LHCN-M2 (cell line): ENCODE measurements at places on chromosomes 6 and 20.

GRCh38 chr20:44398335-44398734 is 42.8 kb downstream of the HNF4A start:
- DNase-seq, result peak; percentile 9

DNA sequence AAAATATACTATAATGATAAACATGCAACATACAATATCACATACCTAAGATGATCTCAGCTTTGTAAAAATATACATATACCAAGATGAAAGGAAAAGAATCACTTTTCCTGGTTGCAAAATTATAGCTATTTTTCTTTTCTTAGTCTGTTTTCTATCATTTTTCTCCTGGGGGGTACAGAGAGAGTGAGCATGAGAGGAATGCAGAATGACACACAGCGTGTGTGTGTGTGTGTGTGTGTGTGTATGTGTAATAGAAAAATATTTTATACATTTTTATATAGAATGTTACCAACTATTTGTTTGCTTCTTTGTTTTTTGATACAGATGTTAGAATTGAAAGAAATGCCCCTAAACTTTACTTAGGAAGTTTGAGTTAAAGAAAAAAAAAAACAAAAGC is 64.3 kb downstream of the FAM83B start:
- no peak for DNase-seq

DNA sequence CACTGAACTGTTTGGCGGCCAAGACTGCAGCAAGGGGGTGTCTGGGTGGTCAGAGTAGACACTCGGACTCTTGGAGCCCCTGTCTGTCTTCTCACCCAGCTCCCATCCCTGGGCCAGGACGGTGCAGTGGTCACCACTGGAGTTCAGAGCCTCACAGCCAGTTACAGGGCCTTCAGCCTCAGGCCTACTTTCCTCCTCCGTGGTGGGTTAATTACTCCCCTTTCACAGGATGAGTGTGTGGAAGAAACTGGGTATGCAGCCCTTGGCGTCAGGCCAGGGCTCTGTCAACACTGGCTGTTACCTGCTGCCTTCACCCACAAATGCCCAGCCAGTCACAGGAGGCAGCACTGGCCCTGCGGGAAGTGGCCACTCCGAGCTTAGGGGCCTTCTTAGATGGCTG is 1.8 kb upstream of the YTHDF1 start:
- DNase-seq, result no peak

DNA sequence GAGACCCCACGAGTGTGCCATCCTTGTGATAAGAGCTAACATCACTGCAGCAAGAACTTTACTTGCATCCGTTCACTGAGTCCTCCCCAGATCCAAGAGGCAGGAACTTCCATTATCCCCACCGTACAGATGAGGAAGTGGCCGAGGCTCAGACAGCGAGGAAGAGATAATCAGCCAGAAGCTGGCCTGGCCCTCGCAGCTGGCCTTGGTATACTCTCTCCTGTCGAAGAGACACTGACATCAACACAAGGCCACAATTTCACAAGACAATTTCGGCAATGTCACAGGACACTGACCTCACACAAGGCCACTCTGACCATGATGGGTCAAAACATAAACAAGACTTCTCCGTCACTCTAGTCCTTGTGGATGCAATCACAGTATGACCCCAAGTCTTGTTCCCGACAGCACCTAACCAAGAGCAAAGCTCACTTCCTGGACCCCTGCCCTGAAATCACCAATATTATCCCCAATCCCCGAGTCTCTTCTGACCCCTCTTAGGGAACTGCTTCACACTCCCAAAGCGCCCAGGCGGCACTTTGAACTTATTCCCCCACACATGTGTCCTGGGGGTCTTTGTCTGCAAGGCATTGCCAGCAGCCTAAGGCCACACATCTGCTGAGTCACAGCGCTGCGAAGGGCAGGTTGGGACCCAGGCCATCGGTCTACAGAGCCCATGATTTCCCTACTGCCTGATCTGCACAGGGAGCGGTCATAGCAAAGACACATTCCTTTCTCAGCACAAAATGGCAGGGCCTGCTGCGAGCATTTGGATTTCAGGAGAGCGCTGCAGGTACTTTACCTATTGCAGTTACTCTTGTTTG is 14.8 kb upstream of the VAPB start:
- no peak for DNase-seq

GRCh38 chr20:32045999-32046398 is 6.0 kb upstream of the HCK start:
- DNase-seq, result no peak

DNA sequence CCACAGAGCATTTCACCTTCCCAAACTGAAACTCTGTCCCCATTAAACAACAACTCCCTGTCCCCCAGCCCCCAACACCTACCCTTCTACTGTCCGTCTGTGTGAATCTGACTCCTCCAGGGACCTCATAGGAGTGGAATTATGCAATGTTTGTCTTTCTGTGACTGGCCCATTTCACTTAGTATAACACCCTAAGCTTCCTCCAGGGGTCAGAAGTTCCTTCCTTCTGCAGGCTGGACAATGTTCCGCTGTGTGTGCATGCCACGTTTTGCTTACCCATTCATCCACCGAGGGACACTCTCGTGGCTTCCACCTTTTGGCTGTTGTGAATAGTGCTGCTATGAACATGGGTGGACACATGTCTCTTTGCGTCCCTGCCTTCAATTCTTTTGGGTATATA is 37.6 kb upstream of the MPC1 start:
- DNase-seq, result peak; percentile 10

- no peak for DNase-seq
Measured at GRCh38 chr6:42257614-42258013, 40.0 kb upstream of the MRPS10 start.

DNA sequence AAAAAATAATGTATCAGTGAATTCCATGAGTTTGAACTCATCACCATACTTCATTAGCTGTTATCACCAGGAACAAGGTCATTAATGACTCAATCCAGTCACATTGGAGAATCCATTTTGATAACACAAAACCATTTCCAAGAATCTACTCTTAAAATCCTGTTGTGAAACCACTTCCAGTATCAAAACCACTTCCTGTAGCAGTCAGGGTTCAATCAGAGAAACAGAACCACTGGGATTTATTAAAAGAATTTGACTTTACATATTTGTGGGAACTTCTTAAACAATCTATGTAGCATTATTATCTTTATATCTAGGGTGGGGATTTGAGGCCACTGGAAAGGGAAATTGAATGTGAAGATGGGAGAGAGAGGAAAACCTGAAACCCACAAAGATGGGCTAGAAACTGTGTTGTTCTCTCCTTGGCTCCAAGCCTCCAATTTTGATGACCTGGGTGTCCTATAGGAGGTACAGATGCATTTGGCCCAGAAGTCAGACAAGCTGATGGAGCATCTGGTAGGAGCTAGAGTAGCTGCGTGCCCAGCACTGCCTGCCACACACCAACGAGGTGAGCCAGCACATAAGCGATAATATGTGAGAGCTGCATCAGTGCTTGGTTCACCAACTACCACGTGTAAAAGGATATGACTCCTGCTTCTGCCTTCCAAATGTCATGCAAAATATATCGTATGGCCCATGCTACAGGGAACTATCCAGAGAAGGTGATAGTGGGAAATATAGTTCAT is 117.0 kb downstream of the TMEM200A start:
- DNase-seq, result peak; percentile 49

GRCh38 chr6:31947864-31948263 is 2.0 kb downstream of the CFB start:
- DNase-seq, result no peak

GRCh38 chr6:51337277-51337676 is 518.6 kb downstream of the TFAP2B start:
- DNase-seq, result no peak

DNA sequence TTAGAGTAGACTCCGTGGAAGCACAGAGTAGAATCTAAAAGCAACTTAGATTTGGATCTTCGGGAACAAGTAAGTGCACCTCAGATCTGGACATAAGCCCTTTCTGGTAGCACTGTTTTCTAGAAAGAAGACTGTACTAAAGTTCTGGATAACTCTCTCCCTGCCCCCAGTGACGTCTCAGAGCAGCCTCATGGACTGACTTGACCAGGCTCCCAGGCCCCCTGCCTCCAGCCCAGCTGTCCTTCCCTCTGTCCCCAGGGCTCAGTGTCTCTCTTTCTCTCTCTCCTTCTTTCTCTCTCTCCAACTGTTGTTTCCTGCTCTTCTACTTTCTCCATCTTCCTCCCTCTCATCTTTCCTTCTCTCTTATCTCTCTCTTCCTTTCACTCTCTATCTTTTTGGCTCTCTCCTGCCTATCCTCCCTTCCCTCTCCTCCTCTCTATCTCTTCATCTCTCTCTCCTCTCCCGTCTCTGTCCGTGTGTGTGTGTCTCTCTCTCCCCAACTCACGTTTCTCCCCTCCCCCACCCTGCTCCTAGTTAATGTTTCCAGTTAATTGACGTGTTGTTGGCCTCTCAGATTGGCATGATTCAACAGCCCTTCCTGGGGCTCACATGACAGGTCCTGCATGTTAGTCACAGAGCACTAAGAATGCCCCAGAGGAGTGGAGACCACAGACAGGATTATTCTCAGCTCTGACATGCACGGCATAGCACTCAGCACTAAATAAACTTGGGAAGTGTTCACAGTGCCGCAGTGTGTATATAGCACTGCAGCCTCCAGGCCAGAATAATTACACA is 180.4 kb upstream of the FOXQ1 start:
- peak; percentile 74 for DNase-seq

DNA sequence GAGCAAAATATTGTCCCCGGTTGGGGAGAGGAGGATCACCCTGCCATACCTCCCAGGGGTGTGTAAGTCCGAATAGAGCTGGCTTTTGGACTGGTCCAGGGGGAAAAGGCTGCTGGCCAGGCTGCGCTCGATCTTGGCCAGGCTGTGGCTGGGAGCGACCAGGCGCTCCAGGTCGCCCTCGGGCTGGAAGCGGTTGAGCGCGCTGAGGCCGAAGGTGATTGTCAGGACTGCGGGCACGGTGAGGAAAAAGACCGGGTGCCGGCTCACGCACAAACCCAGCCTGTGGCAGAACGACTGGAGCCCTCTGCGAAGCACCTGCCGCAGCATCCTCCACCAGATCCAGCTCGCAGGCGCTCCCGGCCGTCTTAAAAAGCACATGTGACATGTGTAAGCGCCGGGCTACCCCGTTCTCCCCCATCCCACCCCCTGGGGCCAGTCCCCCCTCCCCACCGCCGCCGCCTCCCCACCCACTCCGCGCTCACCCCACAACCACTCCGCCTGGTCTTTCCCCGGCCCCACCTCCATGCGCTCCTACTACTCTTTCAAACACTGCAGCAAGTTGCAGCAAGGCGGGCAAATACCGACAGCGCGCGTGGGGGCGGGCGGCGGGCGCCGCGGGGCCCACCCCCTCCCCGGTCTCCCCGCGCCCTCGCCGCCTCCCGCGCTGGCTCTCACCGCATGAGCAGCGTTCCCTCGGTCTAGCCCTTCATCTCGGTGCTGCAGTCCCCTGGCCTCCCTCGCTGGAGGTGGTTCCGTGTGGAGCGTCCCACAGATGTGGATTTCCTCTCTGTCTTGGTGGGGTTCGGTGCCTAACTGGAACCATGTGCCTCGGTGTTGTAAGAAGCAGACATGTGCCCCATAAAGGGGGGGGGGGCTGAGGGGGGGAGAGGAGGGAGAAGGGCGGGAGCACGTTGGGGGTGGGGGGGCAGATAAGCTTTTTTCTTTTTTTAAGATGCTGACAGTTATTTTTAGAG is 42.4 kb downstream of the PTCHD4 start:
- DNase-seq, result no peak

DNA sequence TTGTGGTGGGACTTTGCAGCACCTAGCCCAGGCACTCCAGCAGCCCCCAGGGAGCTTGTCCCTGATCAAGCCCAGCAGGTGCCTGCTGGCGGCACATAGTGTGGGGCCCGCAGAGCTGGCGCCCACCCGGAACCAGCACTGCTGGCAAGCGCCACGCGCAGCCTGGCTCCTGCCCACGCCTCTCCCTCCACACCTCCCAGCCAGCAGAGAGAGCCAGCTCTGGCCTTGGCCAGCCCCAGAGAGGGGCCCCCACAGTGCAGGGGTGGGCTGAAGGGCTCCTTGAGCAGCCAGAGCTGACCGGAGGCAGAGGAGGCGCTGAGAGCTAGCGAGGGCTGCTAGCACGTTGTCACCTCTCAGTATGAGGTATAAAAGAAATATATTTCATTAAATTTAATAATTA is 716.5 kb upstream of the MAP3K7 start:
- DNase-seq, result no peak

DNA sequence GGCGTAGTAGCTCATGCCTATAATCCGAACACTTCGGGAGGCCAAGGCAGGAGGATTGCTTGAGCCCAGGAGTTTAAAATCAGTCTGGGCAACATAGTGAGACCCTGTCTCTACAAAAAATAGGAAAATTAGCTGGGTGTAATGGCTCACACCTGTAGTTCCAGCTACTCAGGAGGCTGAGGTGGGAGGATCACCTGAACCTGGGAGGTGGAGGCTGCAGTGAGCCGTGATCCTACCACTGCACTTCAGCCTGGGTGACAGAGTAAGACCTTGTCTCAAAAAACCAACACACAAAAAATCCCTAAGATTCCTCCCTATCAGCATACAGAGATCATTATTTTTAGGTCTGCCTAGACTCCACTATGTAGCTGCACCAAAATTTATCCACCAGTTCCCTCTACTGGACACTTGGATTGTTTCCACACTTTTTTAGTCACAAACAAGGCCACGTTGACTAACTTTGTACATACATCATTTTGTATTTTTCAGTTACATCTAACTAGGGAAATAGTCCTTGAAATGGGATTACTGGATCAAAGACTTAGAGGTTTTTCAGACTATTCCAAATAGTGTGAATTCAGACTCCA is 3.6 kb upstream of the PHF1 start:
- peak; percentile 52 for DNase-seq

- peak; percentile 0 for DNase-seq
Measured at GRCh38 chr20:8627340-8628004, 441.4 kb upstream of the PLCB4 start.

GRCh38 chr6:34157236-34157830 is 11.4 kb upstream of the GRM4 start:
- no peak for DNase-seq

DNA sequence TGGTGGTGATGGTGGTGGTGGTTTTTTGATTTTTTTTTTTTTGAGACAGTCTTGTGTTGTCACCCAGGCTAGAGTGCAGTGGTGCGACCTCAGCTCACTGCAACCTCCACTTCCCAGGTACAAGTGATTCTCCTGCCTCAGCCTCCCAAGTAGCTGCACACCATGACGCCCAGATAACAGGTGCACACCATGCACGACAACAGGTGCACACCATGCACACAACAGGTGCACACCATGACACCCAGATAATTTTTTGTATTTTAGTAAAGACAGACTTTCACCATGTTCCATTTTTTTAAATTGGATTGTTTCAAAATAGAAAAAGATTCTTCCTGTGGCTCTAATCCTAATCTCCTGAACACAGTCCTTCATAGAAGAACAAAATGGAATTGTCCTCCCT is 257.9 kb downstream of the ALDH8A1 start:
- no peak for DNase-seq

GRCh38 chr20:16258766-16259165 is 314.5 kb downstream of the KIF16B start:
- no peak for DNase-seq

- DNase-seq, result no peak
Measured at GRCh38 chr6:136468711-136469110, 81.5 kb downstream of the MAP7 start.

GRCh38 chr6:144265061-144265357 is 20.1 kb upstream of the UTRN start:
- DNase-seq, result no peak

- no peak for DNase-seq
Measured at GRCh38 chr6:15372932-15373331, 127.1 kb downstream of the JARID2 start.
